ENCODE measurements at places on chromosomes 16 and 17.

DNA sequence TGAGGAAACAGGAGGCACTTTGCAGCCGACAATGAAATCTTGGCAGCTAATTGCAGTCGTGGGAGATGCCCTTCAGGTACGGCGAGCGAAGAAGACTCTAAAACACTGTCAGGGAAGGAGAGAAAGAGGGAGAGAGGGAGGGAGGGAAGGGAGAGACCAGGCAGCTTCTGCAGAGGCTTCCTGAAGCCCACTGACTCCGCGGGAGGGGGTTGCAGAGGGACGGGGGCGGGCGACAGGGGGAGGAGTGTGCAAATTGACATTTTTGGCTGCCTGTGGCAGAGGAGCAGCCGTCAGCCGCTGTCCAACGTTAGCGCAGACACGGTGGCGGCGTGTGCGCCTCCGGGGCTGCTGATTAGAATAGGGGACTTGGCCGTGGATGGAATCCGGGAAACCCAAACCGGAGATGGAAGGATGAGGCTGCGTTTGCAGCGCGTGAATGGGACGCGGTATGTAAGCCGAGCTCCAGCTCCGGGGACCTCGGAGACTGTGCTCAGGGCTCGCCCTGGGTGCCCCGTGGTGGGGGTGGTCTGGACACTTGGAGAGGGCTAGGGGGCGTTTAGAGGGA, 849.1 kb upstream of the RBFOX1 start:
- DNase-seq, result no peak

GRCh38 chr17:66518108-66518507, 215.7 kb downstream of the PRKCA start:
- no peak for DNase-seq

DNA sequence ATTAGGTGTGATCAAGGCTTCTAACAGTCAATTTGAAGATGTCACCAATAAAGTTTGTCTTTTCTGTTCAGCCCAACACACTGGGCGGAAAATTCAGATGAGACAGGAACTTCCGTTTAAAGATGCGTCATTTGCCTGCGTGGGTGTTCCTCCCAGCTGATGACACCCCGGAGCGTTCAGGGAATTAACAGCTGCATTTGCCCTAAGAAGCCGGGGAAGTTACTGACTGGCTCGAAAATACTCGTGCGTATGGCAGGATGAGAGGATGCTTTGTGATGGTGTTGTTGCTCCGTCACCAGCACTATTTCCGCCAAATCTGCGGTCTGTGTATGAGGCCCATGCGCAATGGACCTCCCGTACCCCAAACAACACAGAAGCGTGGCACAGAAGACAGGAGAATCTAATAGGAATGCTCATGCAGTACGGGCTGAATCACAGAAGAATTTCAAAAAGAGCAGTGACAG, 11.9 kb upstream of the PVALEF start:
- DNase-seq, result no peak

DNA sequence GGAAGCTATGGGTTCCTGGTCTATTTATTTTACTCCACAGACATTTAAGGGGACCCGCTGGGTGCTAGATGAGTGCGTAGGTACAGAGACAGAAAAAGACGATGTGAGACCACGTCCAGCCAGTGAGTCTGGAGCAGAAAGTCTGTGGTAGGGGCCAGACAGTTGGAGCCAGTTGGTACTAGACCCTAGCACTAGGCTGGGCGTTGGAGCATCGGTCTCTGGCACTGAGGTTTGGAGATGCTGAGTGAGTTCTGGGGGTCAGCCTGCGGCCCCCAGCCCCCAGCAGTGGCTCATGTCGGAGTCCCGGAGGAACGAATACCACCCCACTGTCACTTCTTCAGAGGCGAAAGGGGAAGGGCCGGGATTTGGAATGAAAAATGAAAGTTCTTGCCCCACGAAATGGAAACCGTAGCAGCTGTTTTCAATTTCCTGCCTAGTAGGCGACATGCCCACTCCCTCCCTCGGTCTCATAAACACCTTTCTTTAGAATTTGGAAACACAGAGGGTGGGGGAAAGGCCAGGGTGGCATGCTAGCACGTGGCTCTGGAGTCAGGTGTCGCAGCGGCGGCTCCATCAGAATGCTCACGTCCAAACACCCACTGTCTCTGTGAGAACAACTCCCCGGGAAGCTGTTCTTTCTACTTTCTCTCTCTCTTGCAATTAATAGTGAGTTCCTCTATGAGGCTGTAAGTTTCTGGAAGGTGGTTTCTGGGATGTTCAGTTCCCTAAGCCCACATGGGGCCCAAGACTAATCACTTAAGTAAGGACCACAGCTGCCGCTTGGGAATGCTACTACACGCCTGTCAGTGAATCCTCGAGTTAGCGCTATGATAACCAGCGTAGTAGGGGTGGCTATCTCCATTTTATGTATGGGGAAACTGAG, 96.8 kb downstream of the IRF8 start:
- peak; percentile 31 for DNase-seq

- DNase-seq, result no peak
Observed at GRCh38 chr17:63939401-63939800, 7.3 kb upstream of the CD79B start.

- DNase-seq, result no peak
Observed at GRCh38 chr16:72044296-72044695, 10.0 kb upstream of the HP start.

- DNase-seq, result no peak
Observed at GRCh38 chr17:59837308-59838051, 55.3 kb downstream of the TUBD1 start.

DNA sequence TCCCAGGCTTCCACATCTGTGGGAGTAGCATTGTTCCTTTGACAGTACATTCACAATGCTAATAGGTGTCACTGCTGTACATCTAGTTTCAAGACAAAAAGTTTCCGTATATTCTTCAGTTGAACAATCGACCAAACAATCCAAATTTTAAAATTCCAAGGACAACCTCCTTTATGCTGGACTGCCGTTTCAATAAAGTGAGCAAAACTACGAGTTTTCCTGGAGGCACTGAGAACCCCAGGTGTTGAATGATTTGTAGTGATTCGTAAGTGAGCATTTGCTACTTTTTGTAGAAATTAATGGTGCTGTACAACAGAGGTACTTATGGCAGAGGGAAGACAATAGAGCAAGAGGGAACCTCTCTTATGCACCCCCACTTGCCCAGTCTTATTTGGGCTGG, 71.2 kb upstream of the NACA2 start:
- DNase-seq, result no peak

- DNase-seq, result no peak
Observed at GRCh38 chr16:86934581-86935375, 356.4 kb downstream of the FOXL1 start.

GRCh38 chr17:41617136-41617535, 4.6 kb upstream of the KRT16 start:
- no peak for DNase-seq

DNA sequence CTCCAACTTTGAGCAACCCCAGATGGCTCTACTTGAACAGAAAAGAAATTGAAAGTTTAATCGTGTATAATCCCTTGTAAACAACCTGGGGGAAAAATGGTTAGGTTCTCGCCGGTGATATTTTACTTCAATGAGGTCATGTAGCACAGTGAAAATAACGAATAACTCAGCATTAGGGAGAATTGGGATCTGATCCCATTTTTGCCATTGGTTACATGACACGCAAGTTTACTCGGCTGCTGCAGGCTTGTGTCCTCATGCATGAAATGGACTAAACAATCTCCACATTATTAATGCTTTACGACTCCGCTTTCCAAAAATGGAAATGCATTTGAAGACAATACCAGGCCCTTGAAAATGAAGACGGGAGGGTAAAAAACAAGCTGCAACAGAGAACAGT, 45.5 kb upstream of the LRRC37A3 start:
- no peak for DNase-seq

- no peak for DNase-seq
Observed at GRCh38 chr17:78937561-78937960, 12.4 kb upstream of the TIMP2 start.

DNA sequence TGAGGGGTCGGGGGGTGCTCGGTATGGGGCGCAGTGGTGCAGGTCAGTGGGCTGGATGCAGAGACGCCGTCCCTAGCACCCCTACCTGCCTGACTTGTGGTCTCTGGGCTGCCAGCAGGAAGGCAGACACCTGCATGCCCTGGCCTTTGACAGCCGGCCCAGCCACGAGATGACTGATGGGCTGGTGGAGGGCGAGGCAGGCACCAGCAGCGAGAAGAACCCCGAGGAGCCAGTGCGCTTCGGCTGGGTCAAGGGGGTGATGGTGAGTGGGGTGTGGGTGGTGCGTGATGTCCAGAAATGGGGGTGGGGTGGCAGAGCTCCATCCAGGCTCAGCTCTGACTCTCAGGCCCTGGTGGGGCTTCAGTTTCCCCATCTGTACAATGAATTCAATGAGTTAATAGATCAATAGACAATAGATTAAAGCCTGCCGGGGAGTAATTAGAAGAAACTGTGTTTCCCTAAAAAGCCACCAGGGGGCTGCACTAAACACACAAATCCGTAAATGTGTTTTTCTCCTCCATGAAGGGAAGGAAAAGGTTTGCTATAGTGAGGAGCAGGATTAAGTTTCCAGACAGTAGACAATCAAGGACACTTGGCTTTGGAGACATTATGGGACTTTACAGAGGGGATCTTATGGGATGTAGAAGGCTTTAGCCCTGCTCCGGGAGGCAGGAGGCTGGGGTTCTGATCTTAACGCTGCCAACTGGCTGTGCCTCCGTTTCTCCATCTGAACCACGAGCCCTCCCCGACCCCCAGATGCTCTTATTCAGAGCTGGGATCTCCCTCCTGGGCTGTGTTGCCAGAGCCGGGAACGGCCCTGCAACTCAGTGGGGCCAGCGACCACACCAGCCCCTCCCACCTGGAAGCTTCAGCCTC, 2.2 kb downstream of the SLC12A3 start:
- peak; percentile 45 for DNase-seq

All from activated CD4-positive, alpha-beta T cell treated with anti-CD3 and anti-CD28 coated beads for 24 hours (primary cell).